GM12892 (cell line): ENCODE measurements at places on chromosomes 2 and 18.

DNA sequence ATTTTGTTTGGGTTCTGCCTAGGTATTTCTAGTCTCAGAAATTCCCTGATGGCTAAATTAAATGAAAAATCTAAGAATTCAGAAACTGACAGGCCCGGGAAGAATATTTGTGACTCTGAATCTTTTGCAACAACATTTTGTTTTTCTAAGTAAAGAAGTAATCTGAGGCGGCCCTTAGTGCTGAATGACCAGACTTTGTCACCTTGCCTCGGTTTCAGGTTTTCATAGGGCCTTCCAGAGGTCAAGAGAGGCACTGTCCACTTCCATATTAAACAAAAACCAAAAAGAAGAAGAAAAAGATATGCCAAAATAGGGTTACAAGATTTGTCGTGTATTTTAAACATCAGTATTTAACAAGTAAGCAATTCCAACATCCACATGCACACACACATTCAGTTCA, 16.1 kb upstream of the CCNYL1 start:
- no peak for DNase-seq

DNA sequence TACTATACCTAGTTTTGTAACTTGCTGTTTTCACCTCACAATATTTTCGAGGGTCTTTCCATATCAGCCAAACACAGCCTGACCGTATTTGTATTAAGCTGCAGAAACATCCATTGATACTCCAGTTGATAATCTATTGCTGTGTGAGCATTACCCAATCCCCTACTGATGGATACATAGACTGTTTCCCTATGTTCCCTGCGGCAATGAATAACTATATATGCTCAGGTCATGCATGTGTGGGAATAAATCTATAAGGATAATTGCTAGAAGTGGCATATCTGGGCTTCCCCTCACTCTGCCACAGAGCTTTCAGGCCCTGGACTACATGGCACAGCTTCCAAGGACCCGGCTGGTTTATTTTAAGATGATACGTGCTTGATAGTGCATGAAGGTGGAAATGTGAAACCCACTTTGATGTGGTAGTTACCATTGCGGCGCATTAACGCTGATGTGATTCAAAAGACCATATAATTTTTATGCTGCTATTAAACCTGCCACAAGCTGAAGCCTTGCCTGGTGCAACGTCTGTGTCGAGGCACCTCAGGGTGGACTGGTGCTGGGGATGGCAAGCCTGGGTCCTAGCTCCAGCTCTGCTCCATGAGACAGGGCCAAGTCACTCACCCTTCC, 130.8 kb upstream of the MSH6 start:
- DNase-seq, result no peak

DNA sequence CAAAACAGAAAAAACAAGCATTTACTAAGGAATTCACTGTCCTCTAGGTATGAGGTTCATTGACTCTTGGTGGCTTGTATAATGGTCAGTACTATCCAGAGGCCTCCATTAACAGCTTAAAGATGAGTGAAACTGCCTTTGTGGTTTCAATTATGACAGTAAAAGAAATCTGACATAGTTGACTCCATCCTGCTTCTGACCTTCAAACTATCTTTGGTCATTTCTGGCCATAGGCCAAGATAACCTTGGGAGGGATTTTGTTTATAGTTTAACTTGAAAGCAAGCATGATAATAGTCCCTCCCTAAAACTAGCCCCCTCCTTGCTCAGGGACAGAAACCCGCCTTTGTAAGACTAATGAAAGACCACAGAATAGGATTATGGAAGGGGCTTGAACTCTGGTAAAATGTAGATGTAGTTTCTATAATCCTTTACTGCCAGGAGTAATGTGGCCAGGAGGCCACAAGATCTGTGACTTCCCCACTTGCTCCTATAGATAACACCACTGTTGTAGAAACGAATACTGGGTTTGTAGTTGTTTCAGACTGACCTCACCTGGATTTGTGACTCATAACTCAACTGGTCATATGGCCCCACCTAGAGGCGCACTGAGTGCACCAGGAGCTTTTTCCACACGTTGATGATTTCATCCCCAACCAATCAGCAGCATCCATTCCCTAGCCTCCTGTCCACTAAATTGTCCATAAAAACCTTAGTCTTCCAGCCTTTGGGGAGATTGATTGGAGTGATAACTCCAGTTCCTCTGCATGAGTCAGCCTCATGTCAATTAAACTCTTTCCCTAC, 8.6 kb upstream of the PLEKHM3 start:
- no peak for DNase-seq

GRCh38 chr2:56681659-56682396, 498.0 kb downstream of the CCDC85A start:
- no peak for DNase-seq

DNA sequence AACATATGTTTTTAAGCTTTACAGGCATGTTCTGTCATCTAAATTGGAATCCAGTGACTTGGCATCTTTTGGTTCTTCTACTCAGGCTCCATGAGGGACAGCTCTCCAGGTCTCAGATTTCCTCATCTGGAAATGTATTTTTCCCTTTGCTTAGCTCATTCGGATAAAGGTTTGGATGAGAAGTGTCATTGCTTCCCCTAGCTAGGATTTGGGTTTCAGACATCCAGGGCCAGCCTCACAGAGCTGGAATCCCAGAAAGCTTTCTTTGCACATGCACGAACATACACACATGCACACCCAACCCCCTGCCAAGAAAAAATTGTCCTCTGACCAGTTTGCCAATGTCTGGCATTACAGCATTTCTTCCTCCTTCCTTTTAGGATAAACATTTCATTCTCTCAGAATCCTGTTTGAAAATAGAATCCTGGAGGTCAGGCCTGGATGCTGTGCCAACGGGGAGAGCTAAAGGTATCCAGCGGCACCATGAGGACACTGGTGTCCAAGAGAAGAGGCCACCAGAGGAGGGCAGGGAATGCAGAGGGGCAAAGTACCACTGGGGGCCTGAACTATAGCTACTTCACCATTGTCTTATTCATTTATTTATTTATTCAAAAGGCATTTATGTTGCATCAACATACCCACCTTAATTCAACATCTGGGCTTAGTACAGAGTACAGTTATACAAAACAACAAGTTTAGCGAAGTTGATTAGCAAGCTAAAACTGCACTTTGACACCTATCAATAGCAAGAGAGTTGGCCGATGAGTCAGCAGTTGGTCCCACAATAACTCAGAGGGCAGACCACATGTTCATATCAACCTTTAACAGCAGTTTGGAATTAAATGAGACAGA, 97.9 kb upstream of the ATL2 start:
- no peak for DNase-seq

DNA sequence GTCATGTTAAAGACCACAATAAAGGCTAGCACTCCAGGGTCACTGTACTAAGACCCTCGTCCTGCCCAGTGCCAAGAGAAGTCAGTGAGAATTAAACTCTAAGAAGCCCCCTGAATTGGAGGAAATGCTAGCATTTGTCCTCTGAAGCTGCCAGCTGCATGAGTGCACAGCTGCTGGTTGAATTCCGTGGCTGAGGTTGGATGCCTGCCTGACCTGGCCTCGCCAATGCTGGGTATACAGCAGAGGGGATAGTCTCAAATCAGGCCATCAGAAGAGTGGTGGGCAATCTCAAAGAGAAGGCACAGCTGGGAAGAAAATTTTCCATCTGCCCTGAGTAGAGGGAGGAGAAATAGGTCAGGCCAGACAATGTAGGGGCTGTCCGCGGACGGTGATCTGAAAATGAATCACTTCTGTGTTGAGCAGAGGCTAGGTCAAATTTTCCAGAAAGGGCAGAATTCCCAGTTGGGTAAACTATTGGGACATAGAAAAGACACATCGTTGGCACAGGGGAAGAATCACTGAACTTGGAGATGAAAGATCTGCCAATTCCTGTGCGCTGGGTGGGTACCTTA, 110.5 kb upstream of the AGAP1 start:
- no peak for DNase-seq

DNA sequence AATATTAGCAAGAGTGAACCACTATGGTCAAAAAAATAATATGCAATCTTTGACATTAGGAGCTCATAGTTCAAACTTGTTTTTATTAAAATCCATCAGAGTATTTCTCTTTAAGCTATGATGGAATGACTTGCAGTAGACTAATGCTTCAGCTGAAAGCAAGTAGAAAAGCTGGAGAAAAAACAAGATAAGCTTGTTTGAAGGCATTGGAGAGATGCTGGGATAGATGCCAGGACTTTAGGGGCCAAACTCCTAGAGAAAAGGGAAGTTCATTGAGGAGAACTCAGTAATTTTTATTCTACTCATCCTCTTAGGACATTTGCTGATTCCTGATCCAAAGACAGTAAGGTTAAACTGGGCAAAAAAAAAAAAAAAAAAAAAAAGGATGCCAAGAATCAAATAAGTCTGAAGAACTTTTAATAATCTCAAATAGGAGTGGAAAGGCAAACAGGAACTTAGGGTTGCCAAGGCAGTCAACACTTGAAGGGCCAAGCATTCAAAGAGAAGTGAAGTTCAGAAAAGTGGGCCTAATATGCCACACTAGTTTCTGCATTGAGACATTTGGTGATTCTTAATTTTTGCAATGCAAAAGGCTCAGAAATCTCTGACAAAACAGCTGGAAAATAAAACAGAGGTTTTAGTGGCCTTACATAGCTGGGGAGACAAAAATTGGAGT, 19.7 kb upstream of the AFF3 start:
- DNase-seq, result no peak

DNA sequence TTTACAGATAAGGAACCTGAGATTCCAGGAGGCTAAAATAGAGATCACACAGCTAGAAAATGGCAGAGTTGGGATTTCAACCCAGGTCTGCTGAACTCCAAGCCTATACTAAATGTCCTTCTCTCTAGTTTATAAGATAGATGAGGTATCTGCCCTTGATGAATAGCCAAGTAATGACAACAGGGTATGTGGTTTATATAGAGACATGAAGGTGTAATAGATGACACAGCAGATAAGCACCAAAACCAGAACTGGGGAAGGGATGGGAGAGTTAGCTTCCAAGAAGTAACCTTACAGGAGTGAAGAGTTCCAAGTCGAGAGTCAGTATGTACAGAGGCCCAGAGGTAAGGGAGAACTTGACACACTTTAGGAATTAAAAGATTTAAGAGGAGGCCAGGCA, 104.7 kb upstream of the UBXN4 start:
- DNase-seq, result no peak

- no peak for DNase-seq
Observed at GRCh38 chr2:140178234-140178633, 1398.0 kb upstream of the NXPH2 start.

DNA sequence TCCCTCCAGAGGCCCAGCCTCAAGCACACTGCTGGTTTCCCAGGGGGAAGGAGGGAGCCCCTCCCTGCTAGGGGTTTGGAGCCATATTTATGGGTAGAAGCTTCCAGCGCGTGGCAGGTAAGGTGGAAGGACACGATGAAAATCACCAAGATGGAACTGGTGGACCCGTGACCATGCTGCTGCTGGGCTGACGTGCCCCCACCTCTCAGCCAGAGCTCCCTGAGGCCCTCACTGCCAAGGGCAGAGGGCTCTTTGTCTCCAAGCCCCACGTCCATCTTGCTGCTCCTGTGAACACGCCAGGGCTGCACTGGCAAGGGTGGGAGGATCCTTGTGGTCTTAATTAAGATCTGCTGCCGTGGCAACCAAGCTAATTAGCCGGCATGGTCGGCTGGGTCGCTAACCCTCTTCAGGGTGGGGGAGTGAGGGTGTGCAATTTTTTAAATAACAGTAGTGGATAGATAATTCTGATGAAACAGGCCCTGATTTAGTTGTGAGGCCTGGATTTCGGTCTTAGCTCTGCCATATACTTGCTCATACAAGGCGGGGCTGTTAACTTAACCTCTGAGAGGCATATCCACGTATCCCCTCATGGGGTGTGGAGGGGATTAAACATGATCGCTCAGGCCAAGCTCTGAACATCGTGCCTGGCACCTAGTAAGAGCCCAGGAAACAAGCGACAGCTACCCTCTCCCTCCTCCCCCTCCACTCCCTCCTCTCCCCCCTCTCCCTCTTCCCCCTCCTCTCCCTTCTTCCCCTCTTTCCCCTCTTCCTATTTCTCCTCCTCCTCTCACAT, 232.8 kb downstream of the CELF4 start:
- no peak for DNase-seq
